AG04450 (cell line): ENCODE measurements at places on chromosomes 2 and 18.

DNA sequence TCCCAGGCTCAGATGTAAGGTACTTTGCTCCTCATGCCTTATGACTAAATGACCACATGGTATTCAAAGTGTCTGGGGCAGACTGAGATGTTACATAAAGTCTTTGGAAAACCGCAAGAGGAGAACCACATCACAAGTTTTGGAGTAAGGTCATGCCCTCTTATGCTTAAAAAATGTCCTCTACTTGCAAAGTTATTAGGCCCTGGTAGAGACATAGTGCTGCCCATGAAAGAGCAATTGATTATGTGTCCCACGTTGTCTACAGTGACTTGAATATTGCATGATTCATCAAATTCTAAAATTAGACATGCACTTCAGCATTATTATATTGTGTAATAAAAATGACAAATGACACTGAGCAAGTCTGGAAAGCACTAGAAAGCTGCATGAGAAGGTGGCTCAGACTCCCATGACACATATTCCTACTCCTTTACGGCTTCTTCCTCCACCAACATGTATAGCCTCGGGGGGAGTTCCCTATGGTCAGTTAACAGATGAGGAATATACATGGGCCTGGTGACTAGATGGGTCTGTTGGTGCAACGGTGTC, 602.6 kb upstream of the VRK2 start:
- DNase-seq: no peak

DNA sequence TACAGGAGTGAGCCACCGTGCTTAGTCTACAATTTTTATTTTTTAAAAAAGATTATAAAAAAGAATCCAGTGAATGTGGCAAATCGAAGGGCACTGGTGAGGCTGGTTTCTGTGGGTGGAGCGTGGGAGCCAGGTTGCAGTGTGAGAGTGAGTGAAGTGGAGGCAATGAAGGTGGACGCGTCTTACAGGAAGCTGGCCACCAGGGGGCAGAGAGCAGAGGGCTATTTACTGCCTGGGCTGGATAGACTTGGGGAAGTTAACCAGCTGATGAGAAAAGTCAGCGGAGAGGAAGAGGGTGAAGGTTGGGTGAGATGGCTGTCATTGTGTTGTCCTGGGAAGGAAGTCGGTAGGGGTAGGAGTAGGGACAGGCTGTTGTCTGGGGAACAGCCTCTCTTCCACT, 6.8 kb downstream of the SCTR start:
- no peak for DNase-seq

DNA sequence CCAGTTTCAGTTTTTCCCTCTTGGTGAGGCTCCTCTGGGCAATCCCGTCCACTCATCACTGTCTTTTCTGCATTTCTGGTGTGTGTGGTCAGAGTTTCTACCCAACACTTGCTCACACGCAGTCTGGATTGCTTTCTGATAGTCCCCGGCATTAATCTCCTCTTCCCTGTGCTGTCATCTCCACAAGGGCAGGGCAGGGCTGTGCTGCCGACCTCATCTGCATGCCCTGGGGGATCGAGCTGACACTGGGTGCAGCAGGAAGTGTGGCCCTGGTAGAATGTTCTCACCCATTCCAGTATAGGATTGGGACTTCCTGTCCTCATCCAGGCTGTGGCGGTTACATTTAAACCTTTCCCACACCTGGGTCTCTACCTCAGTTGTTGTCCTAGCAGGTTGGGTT, 80.0 kb upstream of the FAM136A start:
- no peak for DNase-seq

GRCh38 chr2:205692104-205692503, 9.8 kb downstream of the NRP2 start:
- no peak for DNase-seq

- DNase-seq: no peak
Observed at GRCh38 chr2:219852626-219853025, 225.2 kb downstream of the SLC4A3 start.

GRCh38 chr2:30412047-30412683, 34.9 kb upstream of the LCLAT1 start:
- no peak for DNase-seq

DNA sequence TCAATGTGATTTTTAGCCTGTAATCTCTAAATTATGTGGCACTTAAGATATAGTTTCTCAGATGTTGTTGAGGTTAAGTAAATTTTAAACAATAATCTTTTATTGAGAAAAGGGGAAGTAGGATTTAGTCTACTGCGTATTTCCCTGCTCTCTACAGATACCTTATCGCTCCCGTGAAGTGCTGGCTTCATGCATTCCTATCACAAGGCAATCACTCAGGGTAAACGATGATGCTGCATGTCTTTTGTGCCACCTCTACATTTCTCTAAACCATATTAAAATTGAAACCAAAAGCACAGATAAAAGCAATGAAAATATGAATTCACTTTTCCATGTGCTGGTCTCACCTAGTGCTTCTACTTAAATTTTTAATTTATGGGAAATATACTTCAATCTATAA, 14.4 kb upstream of the RPE start:
- no peak for DNase-seq

GRCh38 chr18:26298107-26298506, 71.9 kb downstream of the TAF4B start:
- no peak for DNase-seq

DNA sequence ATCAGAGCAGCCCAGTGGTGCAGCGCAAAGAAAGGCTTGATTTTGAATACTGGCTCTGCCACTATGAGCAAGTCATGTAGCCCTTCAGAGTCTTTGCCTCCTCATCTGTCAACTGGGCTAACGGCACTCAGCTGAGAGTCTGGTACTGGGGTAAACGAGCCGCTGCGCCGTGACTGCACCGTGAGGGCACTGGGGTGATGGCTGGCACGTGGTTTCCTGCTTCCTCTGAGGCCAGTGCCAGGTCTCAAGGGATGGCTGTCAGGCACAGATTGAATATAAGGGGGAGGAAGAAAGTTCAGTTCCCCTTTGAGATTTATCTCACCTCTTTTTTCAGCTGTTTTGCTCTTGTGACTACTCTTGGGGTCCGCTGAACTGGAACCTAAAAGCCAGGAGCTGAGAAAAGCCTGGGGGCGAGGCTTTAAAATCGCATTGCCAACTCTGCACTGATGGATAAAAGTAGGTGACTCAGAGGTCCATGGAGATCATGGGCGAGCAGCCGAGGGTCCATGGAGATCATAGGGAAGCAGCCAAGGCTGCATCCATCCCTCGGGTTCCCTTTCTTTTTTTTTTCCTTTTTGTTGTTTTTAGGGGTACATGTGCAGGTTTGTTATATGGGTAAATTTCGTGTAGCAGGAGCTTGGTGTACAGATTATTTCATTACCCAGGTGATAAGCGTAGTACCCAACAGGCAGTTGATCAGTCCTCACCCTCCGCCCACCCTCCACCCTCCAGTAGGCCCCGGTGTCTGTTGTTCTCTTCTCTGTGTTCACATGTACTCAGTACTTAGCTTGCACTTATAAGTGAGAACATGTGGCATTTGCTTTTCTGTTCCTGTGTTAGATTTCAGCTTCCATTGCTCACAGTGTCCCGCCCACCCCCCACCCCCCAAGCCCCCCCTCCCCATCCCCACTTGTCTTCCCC, 114.3 kb downstream of the SPP2 start:
- no peak for DNase-seq

- no peak for DNase-seq
Observed at GRCh38 chr2:120804459-120804858, 68.8 kb downstream of the GLI2 start.

DNA sequence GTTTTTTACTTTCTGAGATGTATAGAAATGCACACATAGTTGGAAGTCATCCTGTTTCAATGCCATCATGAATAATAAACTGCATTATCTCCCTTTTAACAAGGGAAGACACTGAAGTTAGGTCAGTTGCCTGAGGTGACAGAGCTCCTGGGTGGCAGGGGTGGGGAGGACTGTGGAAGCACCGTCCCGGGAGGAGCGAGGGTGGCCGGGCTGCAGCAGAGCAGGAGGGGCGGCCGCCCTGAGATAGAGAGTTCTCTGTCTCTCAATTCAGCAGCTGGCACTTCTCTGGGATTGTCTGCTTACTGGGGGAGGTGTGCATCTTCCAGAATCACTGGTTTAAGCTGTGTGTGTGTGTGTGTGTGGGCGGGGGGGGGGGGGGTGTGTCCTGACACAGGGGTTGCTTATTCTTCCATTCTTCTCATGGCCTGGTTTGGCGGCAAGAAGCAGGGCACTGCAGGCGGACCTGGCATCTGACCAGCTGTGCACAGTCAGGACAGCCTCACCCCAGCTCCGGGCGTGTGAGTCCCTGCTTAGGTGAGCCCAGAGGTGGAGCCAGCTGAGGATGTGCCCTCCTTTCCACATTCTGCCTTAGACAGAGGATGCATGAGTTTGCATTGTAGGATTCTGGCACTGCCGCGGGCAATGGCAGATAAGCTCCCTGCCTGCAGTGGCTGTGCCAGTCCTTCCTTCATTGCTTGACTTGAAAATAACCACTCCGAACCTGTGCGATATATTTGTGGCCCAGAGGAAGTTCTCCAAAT, 40.4 kb downstream of the VWA3B start:
- DNase-seq: no peak

DNA sequence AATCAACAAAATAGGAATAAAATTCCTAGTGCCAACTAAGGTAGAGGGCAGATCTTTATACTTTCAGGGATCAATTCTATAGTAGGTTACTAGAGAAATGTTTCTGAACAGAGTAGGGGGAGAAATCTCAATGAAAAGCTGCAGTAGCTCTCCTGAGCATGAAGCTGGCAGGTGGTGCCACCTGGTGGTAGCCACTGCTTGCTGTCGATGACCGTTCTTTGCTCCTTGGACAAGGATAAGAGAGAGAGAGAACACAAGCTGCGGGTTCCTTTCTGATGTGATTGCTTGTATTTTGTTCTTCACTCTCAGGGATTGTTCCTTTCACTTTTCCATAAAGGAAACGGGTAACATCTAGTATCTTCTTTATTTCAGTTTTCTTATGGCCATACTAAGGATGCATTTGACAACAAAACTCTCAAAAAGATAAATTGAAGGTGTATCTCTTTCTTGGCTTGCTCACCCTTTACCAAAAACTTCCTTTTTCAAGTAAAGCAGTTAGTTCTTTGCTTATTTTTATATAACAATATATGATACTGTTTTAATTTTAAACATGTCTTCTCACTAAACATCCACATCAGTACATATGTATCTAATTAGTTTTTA, 18.6 kb upstream of the MRPL19 start:
- no peak for DNase-seq

DNA sequence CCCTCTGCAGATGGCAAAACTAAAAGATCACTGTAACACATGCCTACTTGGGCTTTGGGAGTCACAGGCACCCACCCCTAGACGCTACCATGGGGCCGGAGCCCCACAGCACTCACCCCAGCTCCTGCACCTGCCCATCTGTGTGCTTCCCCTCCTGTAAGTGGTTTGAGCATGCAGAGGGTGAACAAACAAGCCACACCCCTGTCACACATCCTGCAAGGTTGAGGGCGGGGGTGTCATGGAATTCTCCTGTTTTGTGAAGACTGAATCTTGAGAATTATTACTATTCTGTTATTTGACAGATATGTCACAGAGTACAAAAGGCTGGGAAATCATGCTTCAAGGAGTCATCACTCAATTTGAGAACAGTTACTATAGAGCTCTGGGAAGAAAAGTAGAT, 60.9 kb downstream of the RFTN2 start:
- DNase-seq: no peak

DNA sequence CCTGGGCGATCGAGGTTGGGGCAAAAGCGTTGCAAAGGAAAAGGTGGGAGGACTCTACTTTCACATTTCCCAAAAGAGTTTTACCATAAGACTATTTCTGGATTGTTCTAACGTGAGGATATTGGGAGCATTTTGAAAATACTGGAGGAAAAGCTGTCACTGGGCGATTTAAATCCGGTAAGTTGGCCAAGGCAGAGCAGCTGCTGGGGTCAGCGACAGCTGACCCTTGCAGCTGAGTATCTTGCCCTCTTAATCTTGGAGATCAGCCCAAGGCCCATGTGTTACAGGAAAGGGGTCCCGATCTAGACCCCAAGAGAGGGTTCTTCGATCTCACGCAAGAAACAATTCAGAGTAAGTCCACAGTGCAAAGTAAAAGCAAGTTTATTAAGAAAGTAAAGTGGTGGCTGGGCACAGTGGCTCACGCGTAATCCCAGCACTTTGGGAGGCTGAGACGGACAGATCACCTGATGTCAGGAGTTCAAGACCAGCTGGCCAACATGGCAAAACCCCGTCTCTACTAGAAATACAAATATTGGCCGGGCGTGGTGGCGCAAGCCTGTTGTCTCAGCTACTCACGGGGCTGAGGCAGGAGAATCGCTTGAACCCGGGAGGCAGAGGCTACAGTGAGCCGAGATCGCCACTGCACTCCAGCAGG, 964 bp upstream of the ST3GAL5 start:
- DNase-seq: no peak

DNA sequence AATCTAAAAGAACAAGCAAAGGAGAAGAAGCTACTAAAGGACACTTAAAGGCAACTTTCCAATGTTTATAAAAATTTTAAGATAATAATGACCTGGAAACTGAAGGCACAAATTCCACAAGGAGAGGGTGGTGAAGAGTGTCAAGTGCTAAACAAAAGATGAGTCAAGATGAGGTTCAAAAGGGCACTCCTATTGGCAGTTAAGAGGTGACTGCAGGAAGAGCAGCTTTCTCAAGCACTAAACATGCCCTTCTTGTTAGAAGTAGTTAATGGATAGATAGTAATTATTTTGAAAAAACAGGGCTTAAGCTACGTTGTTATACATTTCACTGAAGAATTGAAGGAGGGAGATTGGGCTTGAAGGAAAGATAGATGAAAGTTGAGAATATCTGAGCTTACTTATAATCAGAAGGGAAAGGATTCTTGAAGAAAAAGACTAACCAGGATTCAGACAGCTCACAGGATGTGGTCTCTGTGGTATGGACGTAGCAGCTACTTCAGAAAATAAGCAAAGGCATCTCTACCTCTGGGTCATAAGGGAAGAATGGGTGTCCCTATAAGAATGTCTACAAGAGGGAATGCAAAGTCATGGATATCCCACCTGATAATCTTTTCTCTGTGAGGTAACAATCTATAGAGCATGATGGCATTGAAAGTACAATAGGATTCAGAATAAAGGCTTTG, 454.7 kb upstream of the SLC39A10 start:
- DNase-seq: no peak

GRCh38 chr18:31648966-31649429, 35.4 kb downstream of the B4GALT6 start:
- no peak for DNase-seq
